SK-N-MC (cell line): ENCODE measurements at places on chromosomes 12 and 14.

DNA sequence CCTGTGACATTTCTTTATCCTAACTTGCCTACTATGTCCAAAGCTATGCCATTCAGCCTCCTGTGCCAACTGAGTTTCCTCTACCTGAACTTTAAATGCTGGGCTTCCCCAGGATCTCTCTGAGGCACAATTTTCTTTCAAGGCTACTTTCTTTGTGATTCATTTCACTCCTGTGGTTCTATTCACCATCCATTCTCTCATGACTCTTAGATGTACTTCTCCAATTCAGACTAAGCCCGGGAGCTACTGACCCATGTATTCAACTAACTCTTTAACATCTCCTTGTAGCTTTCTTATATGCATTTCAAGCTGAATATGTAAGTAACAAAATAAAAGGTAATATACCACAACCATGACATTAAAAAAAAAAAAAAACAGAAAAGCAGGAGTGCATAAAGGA is 738.9 kb upstream of the USP15 start:
- DNase-seq, result no peak

GRCh38 chr14:94771158-94771905 is 1.4 kb upstream of the GSC start:
- DNase-seq, result no peak

- DNase-seq, result no peak
Measured at GRCh38 chr14:69153152-69153872, 393 bp upstream of the DCAF5 start.

DNA sequence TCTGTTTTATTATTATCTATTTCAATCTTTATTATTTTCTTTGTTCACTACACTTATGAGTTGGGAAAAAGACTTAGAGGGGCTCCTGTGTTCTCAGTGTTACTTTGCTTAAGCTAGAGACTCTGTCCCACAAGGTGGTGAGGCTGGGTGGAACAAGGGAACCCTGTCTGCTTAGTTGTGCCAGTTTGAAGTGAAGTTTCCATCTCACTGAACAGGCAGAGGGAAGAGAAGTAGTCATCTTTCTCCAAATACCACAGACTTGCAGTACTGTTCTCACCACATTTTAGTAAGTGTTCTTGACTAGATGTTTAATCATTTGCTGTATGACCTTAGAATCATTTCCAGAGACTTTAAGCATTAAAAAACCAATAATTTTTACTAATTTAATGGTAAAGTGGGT is 195.7 kb upstream of the NEDD1 start:
- DNase-seq, result no peak

GRCh38 chr12:57887631-57888408 is 41.3 kb upstream of the CTDSP2 start:
- no peak for DNase-seq
